ENCODE measurements at places on chromosomes 1 and 21. TPM values are rescaled to one million over a fixed set of nuclear protein-coding genes. Genes with fewer than 3 reads are reported as not detected.

DNA sequence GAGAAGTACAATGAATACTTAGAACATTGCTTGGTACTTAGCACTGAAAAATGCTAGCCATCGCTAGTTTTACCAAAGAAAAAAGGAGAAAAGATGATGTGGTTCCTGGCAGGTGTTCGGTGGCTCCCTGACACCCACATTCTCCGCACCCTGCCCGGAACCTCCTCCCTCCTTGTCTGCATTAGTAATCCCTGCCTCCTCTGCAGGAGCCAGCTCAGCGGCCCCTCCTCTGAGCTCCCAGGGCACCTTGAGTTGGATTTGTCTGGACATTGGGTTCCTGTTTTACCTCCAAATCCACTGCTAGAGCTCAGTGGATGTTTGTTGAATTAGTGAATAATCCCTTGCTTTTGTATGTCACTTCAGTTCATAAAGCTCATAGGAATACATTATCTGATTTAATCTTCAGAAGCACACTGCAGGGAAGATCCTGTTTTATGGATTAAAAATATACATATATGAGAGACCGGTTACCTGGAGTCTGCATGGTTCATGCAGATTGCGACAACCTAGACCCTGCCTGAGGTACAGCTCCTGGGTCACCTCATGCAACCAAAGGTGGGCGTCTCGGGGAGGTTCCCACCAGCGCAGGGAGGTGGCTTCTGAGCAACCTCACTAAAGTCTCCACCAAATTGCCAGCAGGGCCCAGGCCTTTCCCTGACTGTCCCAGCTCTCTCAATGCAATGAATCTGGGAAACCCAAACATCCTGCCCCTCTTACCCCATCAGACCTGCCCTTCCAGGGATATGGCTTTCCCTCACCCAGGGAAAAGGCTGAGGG is 24.2 kb downstream of the PCAT6 start:
- DNase-seq, result no peak
- no peak overlapping the region for H3K4me3 ChIP-seq
- H3K4me1 ChIP-seq, result no peaks in the 10 kb centered on the region
- no peak overlapping the region for H3K27ac ChIP-seq
- no peaks in the 10 kb centered on the region for H3K27me3 ChIP-seq

DNA sequence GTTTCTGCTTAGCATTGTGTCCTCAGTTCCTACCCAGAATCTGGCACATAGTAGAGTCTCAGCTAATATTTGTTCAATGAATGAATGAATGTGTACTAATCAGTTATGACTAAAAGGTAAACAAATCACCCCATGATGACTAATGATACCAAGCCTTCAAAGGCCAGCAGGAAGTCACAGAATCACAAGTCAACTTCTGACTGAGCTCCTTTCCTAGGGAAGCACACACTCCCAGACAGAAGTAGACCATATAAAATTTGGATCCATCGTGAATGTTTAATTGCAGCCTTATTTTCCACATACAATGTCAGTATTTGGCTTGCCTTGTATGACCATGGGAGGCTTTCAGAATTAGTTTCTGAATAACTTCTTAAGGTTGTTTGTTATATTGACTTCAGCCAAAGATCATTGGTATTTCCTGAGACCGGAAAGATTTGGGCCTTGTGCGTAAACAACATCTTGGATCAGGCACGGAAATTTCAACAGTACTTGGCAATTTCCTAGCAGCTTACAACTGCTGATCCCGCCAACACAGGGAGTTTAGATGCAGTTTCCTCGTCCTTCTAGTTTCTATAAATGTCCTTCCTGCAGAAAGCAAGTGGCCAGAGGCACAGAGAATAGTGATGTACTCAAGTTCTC is 185.9 kb upstream of the ATP1B1 start:
- no peak overlapping the region for H3K4me3 ChIP-seq
- H3K4me1 ChIP-seq, result peaks cover 9% of the 10 kb centered on the region
- H3K27me3 ChIP-seq, result no peaks in the 10 kb centered on the region

DNA sequence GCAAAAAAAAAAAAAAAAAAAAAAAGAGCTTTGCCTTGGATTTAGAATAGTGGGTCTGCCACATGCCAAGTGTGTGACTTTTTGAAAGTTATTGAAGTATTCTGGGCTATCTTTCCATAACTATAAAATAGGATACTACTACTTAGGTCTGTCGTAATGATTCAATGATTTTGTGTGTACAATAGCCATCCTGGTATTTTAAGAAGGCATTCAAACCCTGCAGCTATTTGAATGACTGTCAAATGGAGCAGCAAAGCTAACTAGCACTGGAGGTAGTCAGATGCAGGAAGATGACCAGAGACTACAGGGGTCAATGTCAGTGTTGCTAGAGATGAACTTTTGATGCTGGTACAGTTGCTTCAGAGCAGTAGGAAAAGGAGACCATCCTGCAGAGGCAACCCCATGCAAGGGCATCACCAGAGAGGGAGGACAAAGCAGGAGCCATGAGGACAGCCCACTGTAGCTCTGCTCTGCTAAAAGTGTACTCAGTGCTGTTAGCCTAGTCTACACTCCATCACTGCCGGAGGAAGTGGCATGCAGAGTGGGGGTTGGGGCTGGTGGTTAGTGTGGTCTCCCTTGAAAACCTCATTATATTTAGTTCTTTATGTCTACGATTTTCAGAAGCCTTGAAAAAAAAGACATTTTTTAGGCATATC is 29.0 kb downstream of the DUSP10 start:
- DNase-seq, result no peak
- H3K27ac ChIP-seq, result peak overlapping the region; percentile 77
- H3K27me3 ChIP-seq, result no peaks in the 10 kb centered on the region
- peaks cover 79% of the 10 kb centered on the region for H3K4me1 ChIP-seq

GRCh38 chr1:175536369-175536768 is 207.0 kb downstream of the TNR start:
- H3K27ac ChIP-seq, result no peak overlapping the region
- no peaks in the 10 kb centered on the region for H3K36me3 ChIP-seq
- H3K27me3 ChIP-seq, result no peaks in the 10 kb centered on the region
- no peaks in the 10 kb centered on the region for H3K4me1 ChIP-seq

GRCh38 chr1:236853921-236854604 is 59.0 kb downstream of the MTR start:
- H3K4me3 ChIP-seq, result no peak overlapping the region
- no peaks in the 10 kb centered on the region for H3K27me3 ChIP-seq
- H3K27ac ChIP-seq, result no peak overlapping the region
- no peaks in the 10 kb centered on the region for H3K4me1 ChIP-seq
- no peak for DNase-seq
- no peaks in the 10 kb centered on the region for H3K36me3 ChIP-seq

DNA sequence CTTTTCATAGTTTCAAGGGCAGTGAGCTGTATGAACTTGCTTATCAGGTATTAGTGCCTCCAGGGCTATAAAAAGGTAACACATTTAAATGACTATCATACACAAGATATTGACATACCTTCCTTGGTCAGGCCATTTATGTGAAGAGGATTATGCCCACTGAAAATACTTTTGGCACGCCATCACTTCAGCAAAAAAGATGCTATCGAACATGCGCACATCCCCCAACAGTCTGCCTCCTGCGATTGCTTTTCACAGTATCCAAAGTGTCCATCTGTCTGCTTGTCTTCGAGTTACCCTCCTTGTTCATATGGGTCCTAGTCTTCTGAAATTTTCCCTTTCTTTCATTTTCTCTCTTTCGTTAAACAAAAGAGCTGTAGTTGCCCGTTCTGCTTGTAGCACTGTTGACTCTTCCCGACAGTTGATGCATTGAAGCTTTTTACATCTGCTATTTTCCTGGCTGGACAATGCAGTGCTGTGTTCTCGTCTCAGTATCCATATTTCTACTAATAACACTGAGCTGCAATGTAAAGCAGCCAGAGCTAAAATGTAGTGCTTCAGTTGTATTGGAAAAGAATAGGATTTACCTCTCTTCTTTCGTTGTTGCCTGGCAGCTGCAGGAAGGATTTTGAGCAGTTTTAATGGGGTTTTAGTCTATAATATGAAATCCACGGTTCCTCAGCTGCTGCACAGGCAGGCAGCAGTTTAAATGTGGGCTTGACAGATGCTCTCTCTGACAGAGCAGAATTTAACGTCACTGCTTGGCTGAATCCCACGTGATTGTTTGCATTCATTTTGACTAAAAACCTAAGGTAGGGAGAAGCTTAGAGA is at the start of gene B3GALT2:
Gene B3GALT2 (minus strand): TSS at position 713 of the 831 bp plus-strand sequence. CDS start 5,051 bp downstream, outside the sequence.
- no peaks in the 10 kb centered on the region for H3K36me3 ChIP-seq
- H3K4me3 ChIP-seq, result peak within 1 kb of the TSS; percentile 15
- H3K27ac ChIP-seq, result no peak within 1 kb of the TSS
- H3K27me3 ChIP-seq, result no peaks in the 10 kb centered on the region
- peaks cover 71% of the 10 kb centered on the region for H3K4me1 ChIP-seq

- H3K27ac ChIP-seq, result no peak overlapping the region
- H3K4me1 ChIP-seq, result no peaks in the 10 kb centered on the region
- no peaks in the 10 kb centered on the region for H3K27me3 ChIP-seq
- no peaks in the 10 kb centered on the region for H3K36me3 ChIP-seq
- no peak for DNase-seq
These were observed 17.1 kb upstream of the ESRRG start for GRCh38 chr1:216740331-216740730.

DNA sequence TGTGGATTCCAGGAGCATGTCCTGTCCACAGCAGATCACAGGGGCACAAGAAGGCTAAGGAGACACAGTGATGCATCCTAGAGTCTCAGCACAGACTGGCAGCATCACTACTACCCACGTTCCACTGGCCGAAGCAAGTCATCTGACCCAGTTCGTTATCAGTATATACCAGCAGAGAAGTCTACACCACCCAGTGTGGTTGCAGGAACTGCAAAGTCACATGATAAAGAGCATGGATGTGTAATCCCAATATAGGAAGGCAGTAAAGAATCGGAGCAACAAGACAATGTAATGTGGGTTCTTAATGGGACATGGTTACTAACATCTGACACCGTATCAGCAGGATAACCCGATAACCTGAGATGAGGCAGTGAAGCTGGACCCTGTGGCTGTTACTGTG is 246.6 kb downstream of the RRAGC start:
- H3K4me3 ChIP-seq, result no peak overlapping the region
- no peak for DNase-seq
- H3K27me3 ChIP-seq, result peaks cover 21% of the 10 kb centered on the region

- H3K27ac ChIP-seq, result no peak overlapping the region
- H3K27me3 ChIP-seq, result peaks cover 6% of the 10 kb centered on the region
- no peak for DNase-seq
- H3K4me3 ChIP-seq, result no peak overlapping the region
These were observed 7.0 kb downstream of the KCNAB2 start for GRCh38 chr1:6052543-6053205.

- H3K27me3 ChIP-seq, result no peaks in the 10 kb centered on the region
- H3K27ac ChIP-seq, result no peak overlapping the region
- H3K4me1 ChIP-seq, result no peaks in the 10 kb centered on the region
These were observed 284.5 kb downstream of the NPHP4 start for GRCh38 chr1:5707566-5708345.

DNA sequence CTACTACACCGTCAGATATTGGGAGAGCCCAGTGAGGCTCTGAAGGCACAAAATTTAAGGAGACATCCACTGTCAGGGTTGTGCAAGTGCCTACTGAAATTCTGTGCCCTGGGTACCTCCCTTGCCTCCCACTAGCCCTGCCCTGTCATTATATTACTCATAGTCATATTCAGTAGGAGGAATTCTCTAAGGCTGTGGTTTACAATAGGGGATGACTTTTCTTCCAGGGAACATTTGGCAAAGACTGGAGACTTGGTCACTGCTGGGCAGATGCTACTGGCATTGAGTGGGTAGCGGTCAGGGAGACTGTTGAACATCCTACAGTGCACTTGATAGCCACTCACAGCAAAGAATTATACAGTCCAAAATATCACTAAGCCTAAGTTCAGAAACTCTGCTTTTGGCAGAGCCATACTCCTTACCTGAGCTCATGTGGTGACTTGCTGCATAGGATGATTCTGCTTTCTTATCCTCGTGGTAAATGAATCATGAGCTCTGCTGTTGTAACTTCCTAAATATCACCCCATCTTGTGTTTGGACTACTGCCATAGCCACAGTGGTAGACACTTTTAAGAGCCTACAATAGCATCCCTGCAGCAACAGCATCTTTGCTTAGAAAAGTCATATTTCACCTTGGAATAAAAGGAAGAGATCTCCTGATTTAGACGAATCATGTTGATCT is 563.4 kb upstream of the PLXNA2 start:
- H3K27me3 ChIP-seq, result no peaks in the 10 kb centered on the region
- H3K4me1 ChIP-seq, result no peaks in the 10 kb centered on the region
- H3K36me3 ChIP-seq, result no peaks in the 10 kb centered on the region
- no peak for DNase-seq
- no peak overlapping the region for H3K4me3 ChIP-seq
- H3K27ac ChIP-seq, result no peak overlapping the region

DNA sequence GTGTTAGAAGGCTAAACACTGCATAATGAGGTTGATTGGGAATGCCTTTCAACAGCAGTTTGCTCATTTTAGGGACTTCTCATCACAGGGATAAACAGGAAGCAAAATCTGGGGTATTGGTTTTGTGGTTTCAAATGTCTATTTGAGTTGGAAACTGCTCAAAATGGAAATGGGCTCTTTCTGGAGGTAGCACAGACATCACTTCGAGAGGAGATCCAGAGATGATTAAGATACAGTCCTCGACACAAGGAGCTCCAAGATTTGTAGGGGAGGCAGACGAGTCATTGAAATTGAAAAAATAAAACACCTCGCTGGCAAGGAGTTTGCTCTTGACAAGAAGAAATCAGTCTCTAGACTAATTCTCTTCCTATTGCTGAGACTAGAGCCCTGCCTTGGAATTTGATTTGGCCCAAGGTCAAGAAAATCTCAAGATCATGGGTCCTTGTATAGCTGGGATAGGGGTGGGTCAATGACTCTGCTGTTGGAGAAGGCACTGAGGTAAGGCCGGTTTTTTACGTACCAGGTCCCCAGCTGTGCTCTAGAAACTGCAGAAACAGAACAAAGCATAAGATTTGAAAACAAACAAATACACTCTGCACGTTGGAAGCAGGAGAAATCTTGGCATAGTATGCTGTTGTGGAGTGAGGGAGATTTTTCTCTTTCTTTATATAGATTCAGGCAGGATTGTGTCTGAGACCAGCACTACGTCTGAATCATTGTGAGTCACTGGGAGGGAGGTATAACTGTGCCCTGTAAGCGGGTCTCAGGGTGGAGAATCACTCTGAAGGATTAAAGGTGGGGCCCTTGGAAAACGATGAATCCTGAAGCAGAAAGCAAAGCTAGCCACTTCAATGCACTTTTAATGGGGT is 17.7 kb upstream of the KLHDC8A start:
- H3K27me3 ChIP-seq, result peaks cover 27% of the 10 kb centered on the region
- DNase-seq, result no peak
- H3K27ac ChIP-seq, result no peak overlapping the region
- H3K36me3 ChIP-seq, result no peaks in the 10 kb centered on the region
- H3K4me3 ChIP-seq, result no peak overlapping the region

DNA sequence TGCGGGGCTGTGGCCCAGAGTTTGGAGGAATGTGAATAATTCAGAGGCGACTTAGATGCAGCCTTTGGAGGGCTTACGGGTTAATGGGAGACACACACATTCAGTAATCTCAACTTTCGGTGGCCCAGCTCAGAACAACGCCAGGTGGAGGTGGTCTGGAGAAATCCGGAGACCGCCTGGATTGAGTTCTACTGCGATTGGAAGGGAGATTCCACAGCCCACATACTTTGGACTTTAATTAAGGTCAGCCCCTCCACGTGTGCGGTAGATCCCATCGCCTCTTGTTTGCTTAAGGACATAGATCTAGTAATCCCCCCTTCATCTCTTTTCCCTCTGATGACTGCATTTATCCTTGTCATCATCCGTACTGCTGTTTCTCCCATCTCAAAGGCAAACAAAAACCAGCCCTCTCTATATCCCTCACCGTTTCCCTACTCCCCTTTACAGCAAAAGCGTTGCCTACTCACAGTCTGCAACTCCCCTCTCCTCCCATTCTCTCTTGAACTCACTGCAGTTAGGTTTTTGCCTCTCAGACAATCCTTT is 720 bp upstream of the BSDC1 start:
- H3K36me3 ChIP-seq, result no peaks in the 10 kb centered on the region
- no peaks in the 10 kb centered on the region for H3K27me3 ChIP-seq
- H3K4me3 ChIP-seq, result peak overlapping the region; percentile 87

The DOCK7 gene
- total RNA-seq, result 14.7 TPM

The RXFP4 gene
- total RNA-seq, result not detected

The RGS13 gene
- not detected for total RNA-seq

The TMEM52 gene
- total RNA-seq, result 62.1 TPM

All from gastrocnemius medialis (tissue), 4 donors.